ENCODE measurements at places on chromosomes 5 and 9. TPM values are rescaled to one million over a fixed set of nuclear protein-coding genes. Genes with fewer than 3 reads are reported as not detected.

The MARVELD2 gene
- 1.3 TPM for total RNA-seq

The RASGRF2 gene
- 41.7 TPM for total RNA-seq

The IL13 gene
- not detected for total RNA-seq

The SDHA gene
- 109 TPM for total RNA-seq

The WNK2 gene
- total RNA-seq, result under 0.01 TPM

The FLT4 gene
- 533 TPM for total RNA-seq

The ECSCR gene
- total RNA-seq, result 475 TPM

The OBP2B gene
- total RNA-seq, result not detected

The POLR3G gene
- 2.3 TPM for total RNA-seq

The TPPP gene
- 0.11 TPM for total RNA-seq

The PCDHA12 gene
- total RNA-seq, result under 0.01 TPM

The FANCG gene
- total RNA-seq, result 11.9 TPM

The C9orf78 gene
- 31.4 TPM for total RNA-seq

The C5orf46 gene
- total RNA-seq, result not detected

The SLCO6A1 gene
- total RNA-seq, result not detected

Data from dermis lymphatic vessel endothelial cell (primary cell).